Activated CD4-positive, alpha-beta T cell treated with anti-CD3 and anti-CD28 coated beads, Interleukin-2, amount 10 ng/mL, durations not matched to agents 7 days and 5 days (primary cell): ENCODE measurements at places on chromosomes 2 and 18.

- H3K27me3 ChIP-seq = peaks cover 8% of the 10 kb centered on the region
- H3K36me3 ChIP-seq = peaks cover 21% of the 10 kb centered on the region
- no peak overlapping the region for H3K27ac ChIP-seq
- peaks cover 33% of the 10 kb centered on the region for H3K4me1 ChIP-seq
- no peak overlapping the region for H3K4me3 ChIP-seq
Observed at GRCh38 chr2:130336150-130336876, 6.4 kb upstream of the IMP4 start.

GRCh38 chr2:34254272-34254878 is 655.3 kb upstream of the FAM98A start:
- H3K4me1 ChIP-seq = no peaks in the 10 kb centered on the region
- H3K36me3 ChIP-seq = no peaks in the 10 kb centered on the region
- no peaks in the 10 kb centered on the region for H3K27me3 ChIP-seq
- H3K27ac ChIP-seq = no peak overlapping the region
- no peak overlapping the region for H3K4me3 ChIP-seq
- DNase-seq = no peak

- H3K36me3 ChIP-seq = peaks cover 2% of the 10 kb centered on the region
- peaks cover 23% of the 10 kb centered on the region for H3K4me1 ChIP-seq
- no peak overlapping the region for H3K27ac ChIP-seq
Observed at GRCh38 chr18:26711756-26712155, 153.8 kb downstream of the AQP4 start.

DNA sequence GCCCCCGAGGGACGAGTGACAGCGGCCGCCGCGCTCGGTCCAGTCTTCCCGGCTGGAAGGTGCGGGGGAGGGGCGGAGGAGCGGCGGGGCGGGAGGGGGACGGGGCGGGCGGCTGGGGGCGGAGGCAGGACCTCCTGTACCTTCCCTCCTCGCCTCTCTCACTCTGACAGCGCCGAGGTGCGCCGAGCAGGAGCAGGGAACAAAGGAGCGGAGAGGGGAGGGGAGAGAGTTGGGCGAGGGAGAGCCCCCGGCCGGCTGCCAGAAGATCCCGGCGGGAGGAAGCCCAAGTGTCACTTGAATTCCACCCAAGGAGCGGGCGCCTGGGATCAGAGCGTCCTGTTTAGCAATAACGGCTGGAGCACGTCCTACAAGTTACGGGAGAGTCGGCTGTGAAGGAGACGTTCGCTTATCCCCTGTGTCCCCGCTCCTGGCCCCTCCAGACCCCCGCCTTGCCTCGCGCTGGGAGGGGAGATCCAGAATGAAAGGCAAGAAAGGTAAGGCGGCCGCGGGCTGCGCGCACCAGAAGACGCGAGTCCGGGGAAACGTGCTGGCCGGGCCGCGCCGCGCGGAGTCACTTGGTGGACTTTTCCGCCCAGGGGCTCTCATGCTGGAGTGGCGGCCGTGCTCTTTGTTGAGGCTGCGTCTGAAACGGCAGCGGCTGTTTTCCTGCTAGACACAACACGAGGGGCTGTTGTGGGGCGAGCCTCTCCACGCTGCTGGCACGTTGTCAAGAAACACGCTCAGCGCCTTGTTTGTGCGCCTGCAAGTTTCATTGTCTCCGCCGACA is at the start of gene TGIF1:
Gene TGIF1 (plus strand): TSS at position 161 of the 787 bp plus-strand sequence. CDS start 318 bp downstream, at position 479.
- peak within 1 kb of the TSS; percentile 99 for H3K27ac ChIP-seq
- H3K4me3 ChIP-seq = peak within 1 kb of the TSS; percentile 91
- H3K36me3 ChIP-seq = peaks cover 6% of the 10 kb centered on the region
- peak; percentile 65 for DNase-seq
- H3K4me1 ChIP-seq = peaks cover 50% of the 10 kb centered on the region
- H3K27me3 ChIP-seq = no peaks in the 10 kb centered on the region

GRCh38 chr2:240121190-240121589 is 14.9 kb downstream of the COPS9 start:
- H3K27ac ChIP-seq = no peak overlapping the region
- H3K4me1 ChIP-seq = peaks cover 5% of the 10 kb centered on the region
- no peak overlapping the region for H3K4me3 ChIP-seq
- no peak for DNase-seq
- H3K36me3 ChIP-seq = no peaks in the 10 kb centered on the region

DNA sequence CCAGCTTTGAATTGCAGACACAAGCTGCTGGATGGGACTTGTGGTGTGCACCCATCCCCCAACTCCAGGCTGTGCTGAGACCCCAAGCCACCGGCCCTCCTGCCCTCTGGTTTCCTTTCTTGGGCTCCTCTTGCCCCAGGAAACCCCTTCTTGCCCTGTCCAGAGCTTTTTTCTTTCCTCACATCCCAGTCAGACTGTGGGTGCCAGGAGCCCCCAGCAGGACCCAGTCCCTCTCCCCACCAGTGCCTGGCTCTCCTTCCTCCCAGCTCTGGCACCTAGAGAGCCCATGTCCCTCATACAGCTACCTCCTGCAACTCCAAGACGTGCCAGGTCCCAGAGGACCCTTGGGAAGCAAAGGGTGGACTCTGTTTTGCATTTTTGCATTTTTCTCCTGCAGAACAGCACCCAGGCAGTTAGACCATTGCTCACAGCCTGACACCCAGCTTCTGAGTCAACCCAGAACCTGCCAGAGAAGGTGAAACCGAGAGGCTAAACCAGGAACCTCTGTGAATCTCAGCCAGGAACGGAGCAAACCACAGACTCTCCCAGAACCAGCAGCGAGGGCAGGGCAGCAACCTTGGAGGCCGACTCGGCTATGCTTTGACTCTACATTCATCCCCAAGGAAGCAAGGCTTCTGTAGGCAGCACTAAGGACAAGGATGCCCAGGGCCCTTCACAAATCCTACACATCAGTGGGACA is 221.1 kb downstream of the ANAPC1 start:
- DNase-seq = peak; percentile 29
- H3K4me1 ChIP-seq = peaks cover 23% of the 10 kb centered on the region
- peak overlapping the region; percentile 11 for H3K27ac ChIP-seq
- no peaks in the 10 kb centered on the region for H3K36me3 ChIP-seq
- peaks cover 17% of the 10 kb centered on the region for H3K27me3 ChIP-seq

DNA sequence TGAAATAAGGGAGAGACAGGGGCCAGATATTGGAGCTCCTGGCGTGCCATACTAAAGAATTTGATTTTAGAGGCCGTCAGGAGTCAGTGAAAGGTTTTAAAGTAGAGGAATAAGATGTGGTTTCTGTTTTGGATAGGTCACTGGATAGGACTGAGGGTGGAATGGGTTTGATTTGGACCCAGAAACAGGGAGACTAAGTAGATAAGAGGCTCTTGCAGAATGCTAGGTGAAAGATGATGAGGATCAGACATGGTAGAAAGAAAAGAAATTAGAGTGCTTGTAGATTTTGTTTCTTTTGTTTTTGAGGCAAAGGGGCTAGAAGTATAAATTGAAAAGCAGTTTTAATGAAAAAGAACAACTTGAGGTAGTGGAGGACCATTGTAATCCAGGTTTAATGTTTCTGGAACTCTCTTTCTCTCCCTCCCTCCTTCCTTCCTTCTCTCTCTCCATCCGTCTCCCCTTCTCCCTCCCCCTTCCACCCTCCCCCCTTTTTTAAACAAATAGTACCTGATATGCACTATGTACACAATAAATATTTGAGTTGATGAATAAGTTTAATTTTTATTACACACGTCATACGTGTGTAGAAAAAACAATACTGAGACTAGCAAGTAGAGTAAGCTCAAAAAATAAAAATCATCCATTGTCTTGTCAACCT is 1.9 kb downstream of the NDUFV2 start:
- no peaks in the 10 kb centered on the region for H3K27me3 ChIP-seq
- H3K4me1 ChIP-seq = peaks cover 68% of the 10 kb centered on the region
- H3K4me3 ChIP-seq = peak overlapping the region; percentile 93
- peak overlapping the region; percentile 98 for H3K27ac ChIP-seq
- DNase-seq = no peak

DNA sequence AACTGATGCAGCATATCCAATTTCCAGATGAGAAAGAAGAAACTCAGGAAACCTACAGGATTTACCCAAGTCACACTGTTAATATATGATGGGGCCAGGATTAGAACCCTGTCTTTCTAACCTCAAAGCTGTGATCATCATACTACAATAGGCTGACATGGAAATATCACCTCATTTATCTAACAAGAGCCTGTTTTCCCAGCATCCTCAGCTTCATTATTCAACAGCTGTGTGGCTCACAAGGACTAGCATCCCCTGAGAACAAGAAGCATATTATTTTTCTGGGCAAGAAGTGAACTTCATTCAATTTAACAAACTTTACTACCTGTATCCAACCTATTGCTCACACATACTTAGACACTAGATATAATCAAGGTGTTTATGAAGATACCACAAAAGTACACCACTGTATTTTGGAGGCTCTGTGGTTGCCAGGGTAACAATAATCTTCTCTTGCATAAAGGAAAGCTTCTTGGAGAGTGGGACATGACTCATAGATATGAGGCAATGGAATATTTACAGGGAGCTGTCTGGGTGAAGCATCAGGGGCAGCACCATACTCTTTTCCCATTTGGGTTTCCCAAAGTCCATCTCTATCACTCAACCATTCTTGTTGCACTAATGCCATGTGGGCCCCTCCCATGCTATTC is 218.2 kb downstream of the RAD51AP2 start:
- no peaks in the 10 kb centered on the region for H3K36me3 ChIP-seq
- H3K27me3 ChIP-seq = no peaks in the 10 kb centered on the region
- H3K4me1 ChIP-seq = no peaks in the 10 kb centered on the region
- H3K27ac ChIP-seq = no peak overlapping the region
- H3K4me3 ChIP-seq = no peak overlapping the region

DNA sequence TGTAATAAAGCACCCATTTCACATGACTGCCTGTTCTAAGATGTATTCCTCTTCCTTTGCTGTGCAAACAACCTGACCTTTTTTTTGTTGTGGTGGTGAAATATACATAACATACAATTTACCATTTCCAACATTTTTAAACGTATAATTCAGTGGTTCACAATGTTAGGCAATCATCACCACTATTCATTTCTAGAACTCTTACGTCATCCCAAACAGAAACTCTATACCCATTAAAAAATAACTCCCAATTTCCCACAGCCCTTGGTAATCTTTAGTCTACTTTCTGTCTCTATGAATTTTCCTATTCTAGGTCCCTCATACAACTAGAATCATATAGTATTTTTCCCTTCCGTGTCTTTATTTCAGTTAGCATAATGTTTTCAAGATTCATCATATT is 36.7 kb downstream of the RND3 start:
- DNase-seq = no peak
- no peaks in the 10 kb centered on the region for H3K27me3 ChIP-seq
- H3K4me1 ChIP-seq = no peaks in the 10 kb centered on the region

- H3K4me1 ChIP-seq = peaks cover 2% of the 10 kb centered on the region
- H3K36me3 ChIP-seq = peaks cover 36% of the 10 kb centered on the region
Observed at GRCh38 chr2:161223139-161223732, 63.0 kb downstream of the TANK start.

DNA sequence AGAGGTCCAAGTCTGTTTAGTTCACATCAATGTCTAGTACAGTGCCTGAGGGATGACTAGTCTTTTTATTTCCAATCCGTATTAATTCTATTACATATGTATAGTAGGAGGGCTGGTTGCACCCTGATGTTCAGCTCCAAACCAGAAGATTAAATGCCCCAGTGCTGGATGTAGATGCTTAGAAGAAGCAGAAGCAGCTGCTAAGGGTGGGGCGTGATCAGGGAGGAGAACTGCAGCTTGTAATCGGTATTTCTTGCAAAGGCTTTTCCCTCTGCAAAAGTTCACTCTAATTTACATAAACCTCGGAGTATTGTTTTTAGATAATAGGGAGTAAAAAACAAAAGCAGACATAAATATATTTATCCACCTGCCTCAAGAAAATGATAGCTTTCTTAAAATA is 145.3 kb upstream of the ITGA4 start:
- peaks cover 64% of the 10 kb centered on the region for H3K4me1 ChIP-seq
- peak overlapping the region; percentile 93 for H3K27ac ChIP-seq
- H3K36me3 ChIP-seq = peaks cover 8% of the 10 kb centered on the region
- no peaks in the 10 kb centered on the region for H3K27me3 ChIP-seq

DNA sequence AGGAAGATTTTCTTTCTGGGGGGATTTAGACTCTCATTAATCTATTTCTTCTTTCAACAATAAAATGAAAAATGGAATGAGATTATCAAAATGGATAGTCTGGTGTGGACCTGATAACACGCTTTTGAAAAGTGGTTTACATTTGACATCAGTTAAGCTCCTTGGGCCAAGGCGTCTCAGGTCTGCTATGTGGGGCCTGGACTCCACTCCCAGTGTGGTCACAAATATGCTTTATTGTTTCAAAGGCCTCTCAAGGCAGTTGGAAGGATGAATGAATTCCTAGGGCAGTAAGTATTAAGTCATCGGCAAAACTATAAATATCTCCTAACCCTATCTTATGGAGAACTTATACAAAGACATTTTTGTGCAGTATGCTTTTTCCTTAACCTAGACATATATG is 74.5 kb downstream of the ETAA1 start:
- no peak overlapping the region for H3K27ac ChIP-seq
- no peaks in the 10 kb centered on the region for H3K27me3 ChIP-seq
- H3K4me3 ChIP-seq = no peak overlapping the region

GRCh38 chr2:105595536-105595935 is 149.2 kb upstream of the NCK2 start:
- no peaks in the 10 kb centered on the region for H3K36me3 ChIP-seq
- H3K4me3 ChIP-seq = no peak overlapping the region
- no peak for DNase-seq
- no peaks in the 10 kb centered on the region for H3K27me3 ChIP-seq

GRCh38 chr2:174356347-174356746 is 21.6 kb downstream of the SP9 start:
- H3K4me3 ChIP-seq = no peak overlapping the region
- H3K4me1 ChIP-seq = no peaks in the 10 kb centered on the region
- peaks cover 16% of the 10 kb centered on the region for H3K36me3 ChIP-seq
- no peak overlapping the region for H3K27ac ChIP-seq
- no peak for DNase-seq

- peaks cover 30% of the 10 kb centered on the region for H3K36me3 ChIP-seq
- no peaks in the 10 kb centered on the region for H3K27me3 ChIP-seq
- peak overlapping the region; percentile 78 for H3K27ac ChIP-seq
- peak; percentile 16 for DNase-seq
Observed at GRCh38 chr2:60992985-60993392, 24.5 kb upstream of the PEX13 start.

DNA sequence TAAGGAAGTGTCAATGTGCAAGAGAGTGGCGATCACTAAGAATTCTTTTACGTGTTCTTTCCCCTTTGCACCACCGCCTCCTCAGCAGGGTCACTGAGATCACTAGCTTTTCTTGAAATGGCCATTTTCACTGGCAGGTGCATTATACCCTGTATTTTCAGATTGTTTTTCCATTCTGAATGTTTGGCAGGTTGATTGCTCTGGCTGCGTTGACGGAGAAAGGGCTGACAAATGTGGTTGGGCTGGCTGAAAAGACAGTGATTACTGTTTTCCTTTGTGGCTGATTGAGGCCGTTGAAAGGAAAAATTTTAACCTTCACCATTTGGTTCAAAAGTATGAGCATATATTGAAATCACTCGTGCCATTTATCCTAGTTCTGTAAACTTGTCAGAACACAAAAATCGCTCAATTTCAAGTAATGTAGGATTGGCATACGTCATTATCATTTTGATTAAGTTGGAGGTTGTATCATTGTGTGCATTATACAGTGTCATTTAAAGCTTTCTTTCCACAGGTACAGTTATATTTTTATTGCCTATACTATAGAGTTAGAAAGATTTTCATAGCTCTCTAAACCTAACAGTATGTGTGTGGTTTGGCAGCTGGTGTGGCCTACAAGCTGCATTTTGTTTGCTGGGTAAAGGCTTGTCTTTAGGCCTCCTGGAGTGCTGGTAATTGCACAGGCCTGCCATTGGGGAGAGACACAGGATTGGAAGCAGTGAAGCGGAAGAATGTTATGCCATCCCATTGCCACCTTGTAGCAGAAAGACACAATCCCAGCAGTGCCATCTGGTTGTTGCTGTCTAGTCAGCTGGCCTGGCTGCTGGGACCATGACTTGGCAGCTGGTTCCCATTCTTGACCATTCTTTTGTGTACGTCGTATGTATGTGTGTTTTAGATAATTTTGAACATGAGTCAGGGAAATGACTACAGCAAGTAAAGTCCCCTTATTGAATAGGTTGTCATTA is 36.7 kb downstream of the DYNC1I2 start:
- no peak overlapping the region for H3K4me3 ChIP-seq
- no peaks in the 10 kb centered on the region for H3K27me3 ChIP-seq
- no peaks in the 10 kb centered on the region for H3K4me1 ChIP-seq
- no peak for DNase-seq
- no peak overlapping the region for H3K27ac ChIP-seq
